ENCODE measurements at places on chromosomes 3 and 15.

DNA sequence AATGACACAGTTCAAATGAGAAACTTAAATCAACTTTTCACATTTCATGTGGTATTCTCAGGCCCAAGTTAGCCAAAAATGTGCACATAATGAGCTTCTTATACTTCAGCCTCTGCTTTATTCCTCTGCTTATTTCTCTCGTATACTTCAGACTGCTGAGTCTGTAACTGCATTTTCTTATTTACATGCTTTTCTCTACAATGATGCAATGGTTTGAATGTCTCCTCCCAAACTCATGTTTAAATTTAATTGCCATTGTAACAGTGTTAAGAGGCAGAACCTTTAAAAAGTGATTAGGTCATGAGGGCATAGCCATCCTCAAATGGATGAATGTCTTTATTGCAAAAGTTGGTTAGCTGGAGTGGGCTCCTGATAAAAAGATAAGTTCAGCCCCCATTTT lies 184.2 kb downstream of the SUCLG2 start:
- DNase-seq = no peak

DNA sequence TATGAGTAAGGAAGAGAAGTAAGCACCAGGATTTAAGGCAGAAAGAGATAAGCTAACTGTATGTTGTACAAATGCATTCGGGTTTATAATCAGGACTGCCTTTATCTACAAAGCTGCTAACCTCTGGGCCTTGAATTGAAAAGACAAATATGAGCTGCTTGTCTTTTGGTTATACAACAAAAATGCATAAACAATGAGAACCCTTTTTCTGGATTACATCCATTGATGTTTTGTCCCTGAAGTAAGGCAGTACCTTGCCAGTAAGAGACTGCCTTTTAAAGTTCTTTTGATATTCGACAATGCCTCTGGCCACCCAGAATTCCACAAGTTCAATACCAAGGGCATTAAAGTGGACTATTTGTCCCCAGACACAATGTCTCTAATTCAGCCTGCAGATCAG lies 280.7 kb downstream of the ZNF621 start:
- DNase-seq = no peak

- no peak for DNase-seq
Measured at GRCh38 chr3:57221883-57222282, 5.6 kb upstream of the APPL1 start.

DNA sequence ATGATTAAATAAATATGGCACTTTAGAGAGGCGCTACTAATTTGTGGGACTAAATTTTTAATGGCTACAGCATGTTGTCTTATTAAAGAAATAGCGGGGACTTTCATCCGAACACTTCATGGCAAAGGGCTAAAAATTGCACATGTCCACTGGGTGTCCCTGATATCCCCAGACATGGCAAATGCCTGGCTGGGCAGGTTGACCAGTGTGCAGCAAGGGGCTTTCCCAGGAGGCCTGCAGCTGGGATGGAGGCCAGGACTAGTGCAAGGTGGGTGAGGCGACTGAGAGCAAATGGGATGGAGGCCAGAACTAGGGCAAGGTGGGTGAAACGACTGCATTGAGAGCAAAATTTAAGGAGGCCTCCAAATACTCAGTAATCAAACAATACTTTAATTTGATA lies 167.4 kb upstream of the SMAD3 start:
- no peak for DNase-seq

DNA sequence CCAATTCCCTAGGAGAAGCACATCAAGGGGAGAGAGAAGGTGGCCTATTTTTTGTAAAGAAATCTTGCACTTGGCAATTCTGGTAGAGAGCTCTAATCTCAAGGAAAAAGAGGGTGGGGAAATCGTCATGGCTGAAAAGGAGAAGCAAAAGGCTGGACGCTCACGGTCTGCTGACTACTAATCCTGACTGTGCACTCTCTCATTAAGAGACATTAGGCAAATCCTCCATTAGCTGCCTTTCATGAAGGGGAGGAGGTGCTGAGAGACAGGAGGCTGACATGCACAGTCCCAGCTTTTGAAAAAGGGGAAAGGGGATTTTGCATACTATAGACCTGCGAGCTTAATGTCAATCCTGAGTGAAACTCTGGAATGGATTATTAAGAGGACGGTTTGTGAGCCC lies 170.0 kb downstream of the NR2F2 start:
- no peak for DNase-seq

GRCh38 chr3:114112696-114113095 lies 56.2 kb downstream of the QTRT2 start:
- no peak for DNase-seq

DNA sequence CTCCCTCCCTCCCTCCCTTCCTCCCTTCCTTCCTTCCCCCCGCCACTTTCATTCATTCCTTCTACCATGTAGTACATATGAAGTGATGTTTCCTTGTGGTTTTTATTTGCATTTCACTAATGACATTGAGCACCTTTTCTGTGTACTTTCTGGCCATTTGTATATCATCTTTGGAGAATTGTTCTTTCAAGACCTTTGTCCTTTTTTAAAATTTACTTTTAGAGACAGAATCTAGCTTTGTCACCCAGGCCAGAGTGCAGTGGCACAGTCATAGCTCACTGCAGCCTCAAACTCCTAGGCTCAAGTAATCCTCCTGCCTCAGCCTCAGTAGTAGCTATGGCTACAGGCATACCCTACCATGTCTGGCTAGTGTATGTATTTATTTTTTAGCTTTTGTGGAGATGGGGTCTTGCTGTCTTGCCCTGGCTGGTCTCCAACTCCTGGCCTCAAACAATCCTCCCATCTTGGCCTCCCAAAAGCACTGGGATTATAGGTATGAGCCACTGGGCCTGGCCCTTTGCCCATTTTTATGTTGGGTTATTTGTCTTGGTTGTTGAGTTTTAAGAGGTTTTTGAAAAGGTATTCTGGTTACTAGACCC lies 42.0 kb upstream of the CTDSPL2 start:
- no peak for DNase-seq

DNA sequence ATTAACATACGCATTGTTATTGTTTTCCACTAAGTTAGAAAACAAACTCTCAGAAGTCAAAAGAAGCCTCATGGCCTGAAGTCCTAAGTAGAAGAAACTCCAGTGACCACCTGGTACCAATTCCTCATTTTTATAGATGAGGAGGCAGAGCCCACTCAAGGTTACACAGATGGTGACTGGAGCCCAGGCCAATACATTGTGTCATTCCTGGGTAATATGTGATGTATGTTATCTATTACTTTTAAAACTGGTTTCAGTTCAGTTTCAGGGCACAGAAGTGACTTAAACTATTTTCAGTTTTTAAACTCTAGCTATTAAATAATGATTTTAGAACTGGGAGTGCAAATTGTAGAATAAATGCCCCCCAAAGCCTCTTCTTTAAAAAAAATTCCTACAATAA lies 66.7 kb upstream of the STXBP5L start:
- DNase-seq = no peak

DNA sequence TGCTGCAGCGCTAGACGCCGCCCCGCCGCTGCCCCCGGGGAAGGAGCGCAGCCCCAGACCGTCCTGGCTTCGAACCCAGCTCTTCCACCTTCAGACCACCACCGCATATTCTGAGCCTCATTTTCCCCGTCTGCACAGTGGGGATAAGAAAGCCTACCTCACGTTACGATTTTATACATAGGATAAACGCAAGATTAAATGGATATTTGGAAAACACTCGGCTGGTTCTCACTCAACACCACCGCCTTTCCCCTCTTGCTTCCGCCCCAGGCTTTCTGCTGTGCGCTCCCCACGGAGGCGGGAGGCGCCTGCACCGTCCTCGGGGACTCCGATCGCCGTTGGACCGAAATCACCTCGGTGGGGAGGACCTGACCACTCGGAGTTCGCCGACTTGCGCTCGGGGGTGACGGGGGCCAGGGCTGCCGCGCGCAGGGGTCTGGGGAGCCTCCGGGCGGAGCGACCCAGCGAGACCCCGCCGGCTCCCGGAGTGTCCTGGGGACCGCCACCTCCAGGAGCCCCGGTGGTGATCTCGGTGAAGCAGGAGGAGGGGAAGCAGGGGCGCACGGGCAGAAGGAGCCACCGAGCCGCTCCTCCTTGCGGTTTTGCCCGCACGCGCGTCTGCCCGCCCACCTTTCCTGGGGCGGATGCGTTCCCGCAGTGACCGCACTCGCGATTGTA lies 4.0 kb downstream of the FBXL22 start:
- DNase-seq = peak; percentile 60

DNA sequence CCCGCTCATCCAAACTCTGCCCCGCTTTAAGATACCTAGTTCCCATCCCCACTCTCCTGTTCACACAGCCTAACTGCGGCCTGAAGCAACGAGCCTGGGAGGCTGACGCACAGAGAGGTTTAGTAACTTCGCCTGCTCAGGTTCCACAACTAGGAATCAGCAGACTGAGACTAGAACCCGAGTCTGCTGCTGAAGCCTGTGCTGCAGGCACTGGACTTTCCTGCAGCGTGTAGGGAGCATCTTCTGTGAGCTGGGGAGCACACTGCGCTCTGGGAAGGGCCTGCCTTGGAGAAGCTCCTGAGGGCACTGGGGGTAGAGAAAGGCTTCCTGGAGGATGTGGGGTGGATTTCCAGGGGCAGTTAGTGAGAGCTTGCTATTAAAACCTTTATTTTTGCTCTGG lies 4.8 kb upstream of the MAP6D1 start:
- DNase-seq = no peak

DNA sequence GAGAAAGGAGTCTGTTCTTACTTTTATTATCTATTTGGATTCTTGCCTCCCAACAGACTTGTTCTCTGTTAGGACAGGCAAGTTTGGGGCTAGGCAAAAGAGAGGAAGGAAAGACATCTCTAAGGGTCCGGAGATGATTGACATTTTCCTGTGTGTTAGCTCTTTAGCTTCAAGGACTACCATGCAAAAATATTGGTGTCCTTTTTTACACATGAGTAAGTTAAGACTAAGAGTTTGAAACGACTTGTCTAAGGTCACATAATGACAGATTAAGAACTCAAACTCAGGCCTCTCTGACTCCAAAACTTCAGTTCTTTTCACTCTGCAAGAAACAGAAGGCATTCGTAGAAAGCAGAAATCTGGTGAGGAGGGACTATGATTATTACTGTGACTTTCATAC lies 5.9 kb downstream of the LMCD1 start:
- no peak for DNase-seq

DNA sequence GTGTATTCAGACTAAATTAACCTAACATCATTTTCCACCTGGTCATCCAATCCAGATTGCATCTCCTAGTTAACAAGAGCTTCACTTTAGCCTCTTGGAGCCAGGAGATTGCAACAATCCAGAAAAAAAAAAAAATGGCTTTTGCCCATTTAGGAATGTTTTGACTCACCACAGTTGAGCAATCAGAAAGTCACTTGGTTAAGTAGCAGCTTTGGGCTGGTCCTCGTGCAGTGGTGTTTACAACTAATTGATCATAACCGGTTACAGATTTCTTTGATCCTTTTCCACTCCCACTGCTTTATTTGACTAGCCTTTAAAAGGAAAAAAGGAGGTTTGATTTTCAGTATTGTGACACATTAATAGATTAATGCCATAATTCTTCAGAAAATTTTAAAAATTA lies 688.8 kb upstream of the CCDC54 start:
- DNase-seq = no peak

GRCh38 chr3:130537673-130538304 lies 20.8 kb downstream of the COL6A6 start:
- no peak for DNase-seq

DNA sequence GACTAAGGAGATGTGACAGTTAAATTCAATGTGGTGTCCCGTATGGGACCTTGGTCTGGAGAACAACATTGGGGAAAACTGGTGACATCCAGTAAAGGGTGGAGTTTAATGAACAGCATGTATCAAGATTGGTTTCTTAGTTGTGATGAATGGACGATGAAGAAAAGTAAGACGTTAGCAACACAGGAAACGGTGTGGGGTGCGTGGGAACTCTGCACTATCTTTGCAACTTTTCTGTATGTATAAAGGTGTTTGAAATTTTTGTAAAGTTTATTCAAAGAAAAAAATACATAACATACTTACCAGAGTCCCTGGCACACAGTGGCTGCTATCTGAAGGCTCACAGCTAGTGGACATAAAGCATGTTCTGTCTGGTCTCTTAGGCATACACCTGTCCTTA lies 6.1 kb upstream of the CCDC174 start:
- no peak for DNase-seq

GRCh38 chr3:149258298-149258697 lies 36.7 kb upstream of the CP start:
- DNase-seq = no peak

GRCh38 chr3:31448035-31448881 lies 84.5 kb upstream of the STT3B start:
- DNase-seq = peak; percentile 49

DNA sequence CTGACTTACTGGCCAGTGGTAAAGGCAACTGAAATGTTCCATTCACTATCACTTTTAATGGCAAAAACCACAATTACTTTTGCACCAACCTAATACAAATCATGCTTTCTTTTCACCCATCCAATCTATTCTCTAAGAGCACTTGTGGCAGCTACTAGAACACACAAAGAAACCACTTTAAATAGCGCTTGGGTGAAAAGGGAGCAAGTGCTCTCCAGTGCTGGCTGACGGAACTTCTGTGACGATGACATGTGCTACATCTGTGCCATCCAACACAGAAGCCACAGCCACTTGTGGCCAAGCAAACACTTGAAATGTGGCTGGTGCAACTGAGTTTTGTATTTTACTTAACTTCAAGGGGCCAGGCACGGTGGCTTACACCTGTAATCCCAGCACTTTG lies 18.9 kb downstream of the SH3BP5 start:
- peak; percentile 95 for DNase-seq

- DNase-seq = no peak
Measured at GRCh38 chr3:107767897-107768605, 245.3 kb downstream of the BBX start.

DNA sequence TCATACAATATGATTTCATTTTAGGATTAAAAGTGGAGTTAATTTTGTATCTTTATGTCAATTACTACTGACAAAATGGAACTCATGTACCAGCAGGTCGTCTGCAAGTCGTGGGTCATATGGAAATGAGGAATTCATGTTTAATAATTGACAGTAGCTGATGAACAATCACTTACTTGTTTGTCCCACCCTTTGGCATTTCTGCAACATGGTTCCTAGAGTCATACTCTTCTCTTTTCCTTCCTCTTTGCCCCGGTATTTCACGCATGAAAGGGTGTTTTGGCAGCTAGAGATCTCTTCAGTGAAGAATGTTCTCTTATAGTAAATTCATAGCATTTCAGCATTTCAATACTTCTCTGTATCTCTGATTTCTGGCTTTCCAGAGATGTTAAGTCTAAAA lies 133.3 kb upstream of the SLC24A5 start:
- no peak for DNase-seq

DNA sequence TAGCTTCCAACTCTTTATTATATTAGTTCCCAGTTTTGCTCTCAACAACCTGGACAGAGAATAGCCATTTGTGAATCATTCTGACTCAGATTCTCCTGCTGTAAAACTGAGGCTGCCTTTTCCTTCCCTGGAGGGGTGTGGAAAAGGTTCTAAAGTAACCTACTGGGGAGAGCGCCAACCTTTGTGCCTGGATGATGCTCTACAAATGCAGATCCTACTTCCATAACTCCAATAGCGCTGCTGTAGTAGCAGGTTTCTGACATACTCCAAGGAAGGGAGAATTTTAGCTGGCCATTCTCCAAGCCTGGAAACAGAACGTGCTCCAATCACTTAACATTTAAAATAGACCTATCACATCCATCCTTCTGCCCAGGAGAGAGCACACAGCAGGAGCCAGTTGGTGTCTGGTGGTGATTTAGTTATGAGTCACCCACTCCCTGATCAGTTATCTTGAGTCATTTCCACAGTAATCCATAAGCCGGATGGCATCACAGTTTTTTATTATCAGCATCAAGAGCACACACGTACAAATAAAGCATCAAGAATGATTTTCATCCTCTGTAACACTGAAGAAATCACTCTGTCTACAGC lies 38.3 kb downstream of the MYH15 start:
- DNase-seq = no peak

GRCh38 chr3:196620161-196620604 lies 19.3 kb upstream of the NRROS start:
- no peak for DNase-seq
